ENCODE measurements at places on chromosomes 6 and 20.

GRCh38 chr6:130598021-130598989, 228.9 kb upstream of the SMLR1 start:
- DNase-seq = no peak

GRCh38 chr20:44748005-44748370, 2.3 kb downstream of the KCNK15 start:
- DNase-seq = no peak

DNA sequence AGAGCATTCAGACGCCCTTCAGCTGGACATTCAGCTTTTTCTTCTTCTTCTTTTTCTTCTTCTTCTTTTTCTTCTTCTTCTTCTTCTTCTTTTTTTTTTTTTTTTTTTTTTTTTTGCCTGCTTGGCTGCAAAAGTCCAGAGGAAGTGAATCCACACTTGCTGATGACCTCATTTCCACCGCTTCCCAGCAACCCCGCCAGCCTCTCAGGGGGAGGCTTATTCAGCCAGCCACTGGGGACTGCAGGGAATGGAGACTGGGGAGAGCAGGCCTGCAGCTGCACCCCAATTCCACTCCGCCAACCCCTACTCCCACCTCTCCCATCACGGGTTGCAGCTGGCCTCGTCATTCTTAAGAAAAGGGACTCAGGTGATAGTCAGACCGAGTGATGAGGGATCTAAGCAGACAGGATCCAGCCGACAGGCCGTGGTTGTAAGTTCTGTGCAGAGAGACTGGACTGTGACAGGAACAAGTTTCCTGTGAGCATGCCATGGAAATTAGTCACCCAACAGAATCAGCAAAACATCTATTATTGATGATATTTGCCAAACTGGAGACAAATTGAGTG, 59.0 kb upstream of the QKI start:
- DNase-seq = no peak

- no peak for DNase-seq
Observed at GRCh38 chr6:35148167-35148741, 7.1 kb upstream of the TCP11 start.

GRCh38 chr6:144659202-144660182, 374.4 kb downstream of the UTRN start:
- no peak for DNase-seq

DNA sequence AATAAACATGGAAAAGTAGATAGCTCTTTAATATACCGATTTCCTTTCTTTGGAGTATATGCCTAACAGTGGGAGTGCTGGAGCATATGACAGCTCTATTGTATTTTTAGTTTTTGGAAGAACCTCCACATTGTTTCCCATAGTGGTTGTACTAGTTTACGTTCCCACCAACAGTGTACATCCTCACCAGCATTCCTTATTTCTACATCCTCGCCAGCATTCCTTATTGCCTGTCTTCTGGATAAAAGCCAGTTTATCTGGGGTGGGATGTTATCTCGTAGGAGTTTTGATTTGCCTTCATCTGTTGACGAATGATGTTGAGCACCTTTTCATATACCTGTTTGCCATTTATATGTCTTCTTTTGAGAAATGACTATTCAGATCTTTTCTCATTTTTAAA, 2.6 kb downstream of the MICA start:
- DNase-seq = no peak

GRCh38 chr6:151036869-151037680, 171.6 kb downstream of the MTHFD1L start:
- DNase-seq = no peak

DNA sequence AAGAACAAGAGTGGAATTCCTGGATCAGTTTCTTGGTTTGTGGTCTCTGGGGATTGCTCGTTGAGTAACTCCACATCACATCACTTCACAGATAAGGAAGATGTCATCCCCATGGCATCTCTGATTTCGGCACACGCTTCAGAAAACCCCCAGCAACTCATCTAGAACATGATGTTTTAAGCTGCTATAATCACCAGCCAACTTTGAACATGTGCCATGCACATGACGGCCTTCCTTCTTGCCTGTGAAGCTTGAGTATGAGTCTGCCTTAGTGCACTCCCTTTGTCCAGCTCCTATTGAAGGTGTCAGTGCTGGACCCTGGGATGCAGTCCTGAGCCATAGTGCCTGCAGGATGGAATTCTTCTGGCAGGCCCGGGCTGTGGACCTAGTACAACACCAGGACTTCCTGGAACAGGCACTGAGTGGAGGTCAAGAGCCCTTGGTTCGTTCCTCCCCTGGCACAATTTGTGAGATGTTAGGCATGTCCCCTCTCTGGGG, 231.5 kb upstream of the SUPT3H start:
- no peak for DNase-seq

GRCh38 chr20:50921803-50922501, 9.3 kb downstream of the ADNP start:
- no peak for DNase-seq

- no peak for DNase-seq
Observed at GRCh38 chr6:105024803-105025202, 67.9 kb downstream of the LIN28B start.

DNA sequence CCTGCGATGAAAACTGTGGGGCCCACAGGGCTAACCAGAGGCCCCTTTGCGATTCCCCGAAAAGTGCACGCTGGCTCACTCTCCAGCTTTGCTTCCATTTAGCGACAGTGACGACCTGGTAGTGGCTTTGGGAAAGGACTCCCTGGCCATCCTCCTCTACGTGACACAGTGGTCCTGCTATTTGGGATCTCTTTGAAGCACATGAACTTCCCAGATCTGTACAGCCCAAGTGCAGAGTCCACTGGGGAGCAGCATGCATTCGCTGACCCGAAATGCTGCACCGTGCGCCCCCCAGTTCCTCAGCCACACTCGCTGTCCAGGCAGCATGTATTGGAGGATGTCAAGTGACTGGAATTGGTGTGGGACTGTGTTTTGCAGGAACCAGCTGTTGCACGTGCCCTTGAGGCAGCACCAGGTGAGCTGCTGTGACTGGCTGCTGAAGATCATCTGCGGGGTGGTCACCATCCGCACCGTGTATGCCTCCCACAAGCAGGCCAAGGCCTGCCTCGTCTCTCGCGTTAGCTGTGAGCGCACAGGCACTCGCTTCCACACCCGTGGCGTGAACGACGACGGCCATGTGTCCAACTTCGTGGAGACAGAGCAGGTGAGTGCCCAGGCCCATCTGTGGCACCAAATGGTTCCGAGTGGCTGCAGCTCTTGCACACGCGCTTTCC, 51.6 kb downstream of the SYNJ2 start:
- DNase-seq = no peak

DNA sequence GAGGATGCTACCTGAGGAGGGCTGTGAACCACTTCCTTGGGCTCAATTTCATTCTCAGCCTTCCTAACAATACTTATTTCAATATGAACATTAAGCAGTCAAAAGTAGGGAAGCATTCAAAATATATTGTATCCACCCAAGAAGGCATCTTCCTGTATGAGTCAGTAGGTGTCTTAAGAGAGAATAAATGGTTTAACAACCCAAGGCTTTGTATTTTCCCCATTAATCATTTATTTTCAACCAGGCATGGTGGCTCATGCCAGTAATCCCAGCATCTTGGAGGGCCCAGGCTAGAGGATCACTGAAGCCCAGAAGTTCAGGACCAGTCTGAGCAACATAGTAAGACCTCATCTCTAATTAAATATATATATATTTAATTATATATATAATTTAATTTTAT, 74.5 kb upstream of the MARCKS start:
- DNase-seq = no peak

DNA sequence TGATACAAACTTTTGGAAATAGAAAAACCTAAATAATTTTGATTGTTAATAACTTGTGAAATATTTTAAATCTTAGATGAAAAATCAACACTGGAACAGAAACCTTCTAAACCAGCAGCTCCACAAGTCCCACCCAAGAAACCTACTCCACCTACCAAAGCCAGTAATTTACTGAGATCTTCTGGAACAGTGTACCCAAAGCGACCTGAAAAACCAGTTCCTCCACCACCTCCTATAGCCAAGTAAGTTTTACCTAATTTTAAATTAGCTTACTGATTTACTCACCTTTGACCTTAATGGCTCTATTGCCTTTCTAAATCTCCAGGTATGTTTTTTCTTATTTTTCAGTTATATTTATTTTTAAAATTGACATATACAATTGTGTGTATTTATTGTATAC, 102.6 kb upstream of the ADGRF4 start:
- no peak for DNase-seq

DNA sequence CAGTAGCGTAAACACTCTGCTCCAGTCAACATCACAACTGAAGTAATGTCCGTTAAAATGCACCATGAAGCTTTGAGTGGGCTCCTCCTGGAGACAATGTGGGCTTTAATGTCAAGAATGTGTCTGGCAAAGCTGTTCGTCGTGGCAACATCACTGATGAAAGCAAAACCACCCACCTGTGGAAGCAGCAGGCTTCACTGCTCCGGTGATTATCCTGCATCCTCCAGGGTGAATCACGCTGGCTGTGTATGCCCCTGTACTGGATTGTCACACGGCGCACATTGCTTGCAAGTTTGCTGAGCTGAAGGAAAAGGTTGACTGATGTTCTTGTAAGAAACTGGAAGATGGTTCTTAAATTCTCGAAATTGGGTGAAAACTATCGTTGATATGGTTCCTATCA, 128.5 kb downstream of the MOXD1 start:
- no peak for DNase-seq

DNA sequence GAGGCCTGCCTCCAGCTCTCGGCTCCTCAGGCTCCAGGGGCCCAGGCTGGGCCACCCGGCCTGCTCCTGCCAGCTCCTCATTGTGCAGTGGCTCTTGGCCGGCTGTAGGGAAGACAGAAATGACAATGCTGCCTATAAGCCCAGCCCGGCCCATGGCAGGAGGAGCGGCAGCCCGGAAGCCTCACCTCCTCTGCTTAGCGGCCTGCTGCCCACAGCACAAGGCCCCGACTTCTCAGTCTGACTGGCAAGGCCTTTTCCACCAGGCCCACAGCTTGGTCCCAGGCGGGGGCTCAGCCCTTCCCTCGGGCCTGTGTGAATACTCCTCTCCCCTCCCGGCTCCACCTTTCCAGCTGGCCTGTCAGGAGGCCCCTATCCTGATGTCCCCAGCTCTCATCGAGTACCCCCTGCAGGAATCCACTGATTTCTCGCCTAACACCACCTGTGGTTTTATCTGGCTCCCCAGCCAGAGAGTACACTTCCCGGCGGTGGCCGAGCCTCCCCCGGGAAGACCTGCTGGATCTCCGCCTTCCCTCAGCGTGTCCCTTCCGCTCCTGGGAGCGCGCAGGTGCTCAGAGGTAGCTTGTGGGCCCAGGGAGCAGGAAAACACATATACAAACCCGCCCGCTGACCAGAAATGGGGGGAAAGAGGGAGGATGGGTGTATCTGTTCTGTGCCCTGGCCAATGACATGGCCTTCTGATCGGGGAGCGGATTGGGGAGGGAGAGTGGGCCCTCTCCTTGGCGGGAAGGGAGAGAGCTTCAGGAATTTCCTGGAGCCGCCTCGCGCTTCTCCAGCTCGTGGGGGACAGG, 963 bp downstream of the DDRGK1 start:
- DNase-seq = no peak

DNA sequence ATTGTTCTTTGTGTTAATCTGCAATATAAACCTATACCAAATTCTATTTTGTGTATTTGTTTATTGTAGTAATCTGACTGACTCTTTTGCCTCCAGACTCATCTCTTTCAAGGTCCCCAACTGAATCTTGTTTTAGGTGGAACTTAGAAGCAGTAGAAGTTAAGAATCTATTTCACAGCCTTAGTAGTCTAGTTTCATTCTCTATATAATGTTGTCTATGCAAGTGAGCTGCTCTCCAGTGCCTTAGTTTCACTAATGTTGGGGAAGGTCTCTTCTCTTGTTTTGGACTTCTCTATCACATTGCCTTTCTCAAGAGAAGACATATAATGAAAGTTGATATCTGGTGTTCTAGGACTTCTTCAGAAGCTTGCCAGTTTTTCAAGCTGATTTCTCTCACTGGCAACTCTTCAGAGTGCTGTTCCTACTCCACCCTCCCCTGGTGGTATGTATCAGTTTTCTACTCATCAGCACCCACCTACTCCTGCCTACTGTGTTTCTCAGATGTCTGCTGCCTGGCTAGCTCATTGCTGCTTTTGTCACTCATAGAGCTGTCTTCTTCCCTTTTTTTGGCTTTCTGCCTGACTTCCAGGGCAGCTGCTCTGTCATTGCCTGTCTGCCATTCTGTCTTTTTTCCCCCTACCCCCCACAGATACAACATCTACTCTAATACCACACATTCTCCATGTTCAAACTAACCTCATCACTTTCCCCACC, 82.1 kb downstream of the PTPRA start:
- DNase-seq = no peak

GRCh38 chr6:104483225-104483834, 376.4 kb downstream of the HACE1 start:
- no peak for DNase-seq

DNA sequence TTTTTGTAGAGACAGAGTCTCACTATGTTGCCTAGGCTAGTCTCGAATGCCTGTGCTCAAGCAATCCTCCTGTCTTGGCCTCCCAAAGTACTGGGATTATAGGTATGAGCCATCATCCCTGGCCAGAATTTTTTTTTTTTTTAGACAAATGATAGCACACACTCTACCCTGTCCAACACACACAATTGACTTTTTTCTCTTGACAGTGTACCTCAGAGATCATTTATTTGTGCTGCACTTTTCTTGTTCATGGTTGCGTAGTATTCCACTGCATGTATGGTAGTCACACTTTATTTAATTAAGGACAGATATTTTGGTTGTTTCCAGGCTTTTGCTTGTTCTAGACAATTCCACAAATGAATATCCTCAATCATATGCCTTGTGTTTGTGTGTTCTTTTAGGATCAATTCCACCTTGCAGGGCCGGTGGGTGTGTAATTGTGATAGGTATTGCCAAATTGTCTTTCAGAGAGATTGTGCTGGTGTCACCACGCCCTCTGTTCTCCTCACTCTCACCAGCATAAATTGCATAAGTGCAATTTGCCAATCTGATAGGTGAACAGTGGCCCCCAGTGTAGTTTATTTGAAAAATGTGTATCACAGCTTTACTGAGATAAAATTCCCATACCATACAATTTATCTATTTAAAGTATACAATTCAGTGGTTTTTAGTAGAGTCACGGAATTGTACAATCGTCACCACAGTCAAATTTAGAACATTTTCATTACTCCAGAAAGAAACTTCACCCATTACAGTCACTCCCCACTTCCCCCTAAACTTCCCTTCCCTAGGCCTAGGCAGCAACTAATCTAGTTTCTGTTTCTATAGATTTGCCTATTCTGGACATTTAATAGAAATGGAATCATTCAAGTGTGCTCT, 20.1 kb downstream of the SRC start:
- no peak for DNase-seq

- no peak for DNase-seq
Observed at GRCh38 chr6:53043581-53043980, 21.6 kb upstream of the FBXO9 start.

- no peak for DNase-seq
Observed at GRCh38 chr6:12090714-12091113, 78.6 kb downstream of the HIVEP1 start.

DNA sequence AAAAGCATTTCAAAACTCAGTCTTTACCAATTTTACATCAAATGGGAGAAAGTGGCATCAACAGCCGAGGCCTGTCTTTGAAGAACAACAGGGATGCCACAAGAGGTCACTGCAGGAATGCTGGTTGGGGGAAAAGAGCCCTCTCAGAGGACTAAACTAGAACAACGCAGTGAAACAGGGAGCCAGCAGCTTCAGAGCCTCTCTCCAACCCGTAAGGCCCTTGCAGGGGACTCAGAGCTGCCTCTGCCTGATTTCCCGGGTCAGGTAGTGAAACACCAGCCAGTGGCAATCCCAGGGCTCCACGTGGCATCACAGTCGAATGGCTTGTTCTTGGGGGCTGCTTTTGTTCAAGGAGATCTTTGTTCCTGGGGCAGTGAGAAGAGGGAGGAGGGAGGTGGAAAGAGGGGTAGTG, 55.0 kb upstream of the KCNK16 start:
- DNase-seq = no peak

All from stimulated activated CD8-positive, alpha-beta memory T cell treated with anti-CD3 and anti-CD28 coated beads, Interleukin-15, amount 100 ng/mL, for 4 hours (primary cell).